NCI-H187 (cell line): ENCODE measurements at places on chromosomes 2 and 18.
A peak's percentile ranks its signal among the peaks of the same experiment; 100 is the strongest.

- DNase-seq = no peak
Measured at GRCh38 chr2:121185571-121186074, 99.4 kb downstream of the TFCP2L1 start.

DNA sequence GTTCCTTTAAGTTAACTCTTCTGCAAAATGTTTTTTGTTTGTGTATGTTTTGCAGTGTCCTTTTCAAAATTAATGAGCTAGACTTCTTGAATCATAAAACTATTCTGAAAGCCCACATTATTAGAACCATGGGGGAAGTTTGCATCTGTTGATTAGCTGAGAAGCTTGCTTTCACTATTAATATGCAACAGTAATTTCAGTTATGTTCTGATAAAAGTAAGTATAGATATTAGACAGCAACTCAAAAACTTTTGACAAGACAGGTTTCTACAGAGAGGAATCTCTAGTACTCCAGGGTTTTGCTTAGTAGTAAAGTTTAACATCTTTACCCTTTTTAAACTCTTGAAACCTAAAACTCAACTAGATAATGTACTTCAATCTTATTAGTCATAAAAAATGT, 147.8 kb downstream of the UBE2E3 start:
- DNase-seq = no peak

GRCh38 chr2:125959047-125959446, 696.9 kb upstream of the GYPC start:
- no peak for DNase-seq

GRCh38 chr2:46187112-46187618, 110.0 kb upstream of the EPAS1 start:
- DNase-seq = no peak

GRCh38 chr2:111122631-111123421, 2.1 kb downstream of the BCL2L11 start:
- DNase-seq = no peak

GRCh38 chr2:69601179-69601612, 42.3 kb downstream of the AAK1 start:
- no peak for DNase-seq

DNA sequence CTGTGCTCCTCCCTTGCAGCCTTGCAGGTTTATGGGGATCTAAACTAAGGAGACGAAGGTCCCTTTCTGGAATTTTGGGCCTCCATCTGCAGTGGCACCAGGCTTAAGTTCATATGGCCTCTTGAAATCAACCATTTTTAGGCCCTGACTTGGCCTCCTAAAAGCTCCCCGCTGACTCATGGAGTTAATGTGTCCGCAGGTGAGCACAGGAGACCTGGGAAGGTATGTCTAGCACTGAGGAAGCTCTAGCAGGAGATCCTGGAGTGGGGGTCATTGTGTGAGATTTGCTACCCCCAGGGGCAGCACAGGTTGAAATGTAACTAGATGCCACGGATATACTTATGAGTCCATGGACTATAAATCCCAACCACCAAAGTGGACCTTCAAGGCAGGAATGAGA, 95.9 kb upstream of the CELF4 start:
- no peak for DNase-seq

DNA sequence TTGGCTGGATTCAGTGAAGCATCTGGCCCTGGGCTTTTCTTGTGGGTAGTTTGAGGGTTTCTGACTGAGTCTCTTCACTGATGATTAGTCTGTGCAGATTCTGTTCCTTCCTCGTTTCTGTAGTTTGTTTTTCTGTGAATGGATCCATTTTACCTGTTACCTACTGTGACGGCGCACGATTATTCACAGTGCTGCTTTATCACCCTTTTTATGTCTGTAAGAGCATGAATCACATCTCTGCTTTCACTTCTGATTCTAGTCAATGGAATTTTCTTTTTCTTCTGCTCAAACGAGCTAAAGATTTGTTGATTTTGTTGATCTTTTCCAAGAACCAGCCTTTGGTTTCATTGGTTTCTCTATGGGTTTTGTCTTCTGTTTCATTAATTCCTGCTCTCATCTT, 60.8 kb downstream of the SLC66A2 start:
- DNase-seq = no peak

GRCh38 chr2:221429741-221430491, 142.2 kb downstream of the EPHA4 start:
- DNase-seq = no peak

GRCh38 chr2:225932811-225933413, 533.4 kb downstream of the NYAP2 start:
- DNase-seq = no peak

DNA sequence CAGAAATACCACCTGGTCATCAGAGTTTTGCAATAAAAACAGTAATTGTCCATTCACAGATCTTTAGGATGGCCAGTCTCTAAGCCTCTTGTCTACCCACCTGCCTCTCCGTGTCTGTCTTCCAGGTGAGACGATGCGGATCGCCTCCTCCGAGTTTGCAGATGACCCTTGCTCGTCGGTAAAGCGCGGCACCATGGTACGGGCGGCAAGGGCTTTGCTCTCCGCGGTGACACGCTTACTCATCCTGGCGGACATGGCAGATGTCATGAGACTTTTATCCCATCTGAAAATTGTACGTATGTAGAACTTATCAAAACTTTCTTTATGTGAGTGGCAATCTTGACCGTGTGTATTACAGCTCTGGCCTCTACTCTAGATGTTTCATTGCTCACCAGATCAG, 345.0 kb downstream of the CTNNA2 start:
- DNase-seq = no peak

- DNase-seq = no peak
Measured at GRCh38 chr2:174026122-174026845, 61.1 kb upstream of the SP3 start.

DNA sequence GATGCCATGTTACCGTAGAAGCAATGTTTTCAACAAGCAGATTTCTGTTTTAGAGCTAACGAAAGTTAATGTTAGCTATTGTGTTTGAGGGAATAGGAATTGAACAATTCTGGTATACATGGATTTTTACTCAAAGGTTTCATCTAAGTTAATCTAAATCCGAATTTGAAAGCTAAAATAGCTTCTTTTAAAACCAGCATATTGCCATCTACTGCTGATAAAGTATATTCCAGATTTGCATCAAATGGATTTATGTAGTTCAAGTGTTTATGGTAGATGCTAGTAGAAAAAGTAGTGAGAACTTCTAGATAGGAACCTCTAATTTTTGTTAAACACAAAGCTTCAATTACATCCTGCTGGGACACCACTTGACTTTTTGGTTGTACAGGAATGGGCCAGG, 1569.5 kb upstream of the NXPH2 start:
- no peak for DNase-seq

DNA sequence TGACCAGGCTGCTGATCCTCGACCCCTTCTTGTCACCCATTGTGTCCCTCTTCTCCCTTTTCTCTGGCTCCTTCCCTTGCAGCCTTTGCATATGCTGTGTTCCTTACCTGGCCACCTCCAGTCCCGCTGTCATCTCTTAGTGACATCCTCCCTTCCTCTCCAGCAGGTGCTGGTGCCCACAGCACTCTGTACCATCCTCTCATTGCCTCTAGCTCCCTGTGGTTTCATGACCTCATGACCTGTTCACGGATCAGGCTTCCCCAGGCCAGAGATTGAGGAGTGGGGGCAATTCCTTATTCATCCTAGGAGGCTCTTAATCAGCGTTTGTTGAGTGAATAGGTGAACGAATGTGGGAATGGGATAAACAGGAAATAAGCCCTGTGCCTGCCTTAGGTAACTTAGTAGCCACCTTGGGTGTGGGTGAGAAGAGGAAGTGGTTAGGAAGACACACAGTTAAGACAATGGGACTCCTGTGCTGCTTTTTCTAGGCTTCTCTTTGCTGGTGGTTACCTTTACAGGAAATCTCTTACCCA, 35.5 kb downstream of the ITGA6 start:
- no peak for DNase-seq

DNA sequence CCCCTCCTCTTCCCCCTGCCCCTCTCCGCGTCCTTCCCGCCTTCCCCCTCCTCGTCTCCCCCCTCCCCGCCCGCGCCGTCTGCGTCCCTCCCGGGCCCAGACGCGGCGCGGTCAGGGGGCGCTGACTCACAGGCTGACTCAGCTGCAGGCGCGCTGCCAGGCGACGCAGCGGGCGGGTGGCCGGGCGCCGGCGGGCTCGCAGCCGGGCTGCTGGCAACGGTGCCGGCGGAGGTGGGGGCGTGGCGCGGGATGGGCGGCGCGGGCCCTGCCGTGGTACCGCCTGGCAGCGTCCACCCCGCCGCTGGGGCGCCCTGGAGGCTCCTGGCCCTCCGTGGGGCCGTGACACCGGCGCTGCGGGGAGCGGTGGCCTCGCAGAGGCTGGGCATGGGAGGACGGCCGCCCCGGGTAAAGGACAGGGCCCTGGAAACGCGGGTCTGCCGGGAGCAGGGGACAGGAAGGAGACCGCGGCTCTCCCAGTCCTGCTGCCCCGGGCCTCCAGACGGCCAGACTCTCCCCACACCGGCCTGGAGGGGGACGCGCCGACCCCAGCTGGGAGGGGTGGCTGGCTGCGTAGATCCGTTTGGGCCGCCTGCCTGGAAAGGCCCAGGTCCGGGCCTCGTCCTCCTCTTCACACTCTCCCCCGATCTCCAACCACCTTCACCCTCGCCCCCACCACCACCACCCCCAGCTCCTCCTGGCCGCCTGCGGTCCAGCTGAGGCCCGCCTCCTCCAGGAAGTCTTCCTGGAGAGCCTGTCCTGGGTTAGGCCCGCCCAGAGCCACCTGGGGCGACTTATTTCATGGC, 10.0 kb upstream of the PROC start:
- peak; percentile 10 for DNase-seq

DNA sequence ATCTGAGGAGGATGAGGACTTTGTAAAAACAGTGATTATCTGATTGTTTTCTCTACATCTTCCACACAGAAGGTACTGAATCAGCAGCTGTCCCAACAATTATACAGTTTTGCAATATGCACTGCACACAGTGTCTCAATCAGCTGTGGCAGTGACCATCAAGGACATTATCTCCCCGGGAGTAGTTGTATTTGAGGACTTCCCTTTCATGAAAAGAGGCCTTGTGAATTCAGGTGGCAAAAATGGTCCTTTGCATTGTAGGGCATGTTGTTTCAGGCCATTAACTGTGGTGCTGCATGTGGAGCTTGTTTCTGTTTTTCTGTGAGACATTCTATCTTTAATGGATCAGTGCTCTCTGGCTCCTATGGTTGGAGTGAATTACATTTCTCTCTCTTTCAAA, 779.4 kb upstream of the FSHR start:
- peak; percentile 72 for DNase-seq

DNA sequence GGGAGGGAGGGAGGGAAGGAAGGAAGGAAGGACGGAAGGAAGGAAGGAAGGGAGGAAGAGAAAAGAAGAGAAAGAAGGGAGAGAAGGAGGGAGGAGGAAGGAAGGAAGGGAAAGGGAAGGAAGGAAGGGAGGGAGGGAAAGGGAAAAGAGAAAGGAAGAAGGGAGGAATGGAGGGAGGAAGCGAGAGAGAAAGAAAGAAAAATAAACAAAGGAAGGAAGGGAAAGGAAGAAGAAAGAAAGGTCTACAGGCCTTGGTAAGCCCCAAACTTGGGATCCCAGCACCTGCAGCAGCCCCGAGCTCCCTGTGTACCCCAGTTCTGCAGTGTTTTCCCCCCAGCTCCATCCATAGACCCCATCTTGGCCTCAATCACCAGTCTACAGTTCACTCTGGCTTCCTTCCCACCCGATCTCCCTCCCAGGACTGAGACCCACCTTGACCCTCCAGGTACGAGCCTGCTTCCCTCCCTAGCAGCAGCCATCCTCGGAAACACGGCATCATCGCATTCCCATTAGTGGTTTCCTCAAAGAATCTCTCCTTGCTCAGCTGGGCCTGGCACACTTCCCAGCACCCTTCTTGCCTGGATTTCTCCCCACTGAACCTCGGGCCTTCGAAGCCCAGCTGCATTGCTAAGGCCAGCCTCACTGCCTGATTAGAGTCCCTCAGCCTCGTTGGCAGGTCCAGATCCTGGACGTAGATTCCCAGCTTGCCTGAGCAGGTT, 46.1 kb upstream of the SH3BP4 start:
- DNase-seq = no peak

DNA sequence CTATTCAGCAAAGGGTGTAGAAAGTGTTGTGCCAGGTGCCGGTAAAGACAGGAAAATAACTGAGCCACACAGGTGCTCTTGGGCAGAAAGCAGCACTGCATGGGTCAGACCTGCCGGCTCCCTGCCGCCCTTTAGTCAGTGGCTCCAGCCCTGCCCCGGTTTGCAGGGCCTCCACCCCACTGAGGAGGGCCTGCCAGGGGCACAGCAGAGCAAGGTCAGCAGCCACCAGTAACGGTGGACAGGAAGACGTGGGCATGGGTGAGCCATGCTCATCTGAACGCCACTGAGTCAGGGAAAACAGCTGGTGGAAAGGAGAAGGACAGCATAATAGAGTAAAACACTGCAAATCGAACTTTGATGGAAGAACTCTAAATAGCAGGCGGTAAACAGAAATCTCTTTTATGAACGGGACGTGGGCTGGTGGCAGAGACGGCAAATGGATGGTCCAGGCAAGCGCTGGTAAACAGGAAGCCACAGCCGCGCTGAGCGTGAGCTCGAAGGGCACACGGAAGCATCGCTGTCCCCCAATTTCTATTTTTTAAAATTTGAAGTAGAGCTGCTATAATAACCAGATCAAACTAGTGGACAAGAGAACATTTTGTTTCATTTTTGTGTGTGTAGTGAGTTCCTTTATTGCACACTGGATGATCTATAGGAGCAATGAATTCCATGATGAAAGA, 141.8 kb upstream of the ALKAL2 start:
- no peak for DNase-seq

GRCh38 chr2:159936471-159936870, 125.9 kb downstream of the PLA2R1 start:
- DNase-seq = no peak

DNA sequence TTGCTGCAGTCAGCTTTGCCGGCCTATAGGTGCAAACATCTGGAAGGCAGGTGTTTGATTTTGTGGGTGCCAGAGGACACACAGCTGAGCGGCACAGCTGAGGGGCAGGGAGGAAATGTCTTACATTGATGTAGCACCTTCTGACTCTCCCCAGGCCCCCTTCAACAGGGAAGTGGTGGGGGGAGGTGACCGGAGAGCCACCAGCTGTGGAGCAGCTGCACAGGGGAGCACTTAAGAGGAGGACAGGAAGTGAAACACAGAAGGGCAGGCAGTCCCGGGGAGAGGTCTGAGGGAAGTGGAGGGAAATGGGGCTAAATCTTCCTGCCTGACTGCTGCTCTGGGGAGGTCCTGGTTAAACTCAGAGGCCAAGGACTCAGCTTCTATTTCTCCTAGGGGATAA, 409.1 kb downstream of the TNS1 start:
- DNase-seq = no peak

DNA sequence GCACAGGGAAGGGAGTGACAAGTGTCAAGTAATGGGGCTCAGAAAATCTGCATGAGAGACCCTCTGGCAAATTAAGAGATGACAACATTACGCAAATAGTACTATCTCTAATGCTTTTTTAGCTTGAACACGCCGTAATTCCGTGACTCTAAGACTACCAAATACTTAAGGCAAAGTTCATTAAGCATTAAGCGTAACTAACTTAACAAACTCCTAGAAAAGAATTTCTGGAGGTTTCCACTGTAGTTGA, 1.2 kb downstream of the APOB start:
- no peak for DNase-seq
